ENCODE measurements at places on chromosomes 13 and 19.
A peak's percentile ranks its signal among the peaks of the same experiment; 100 is the strongest.

- DNase-seq = no peak
Measured at GRCh38 chr13:32501064-32501463, 37.5 kb downstream of the N4BP2L2 start.

GRCh38 chr13:38830442-38831045 lies 143.7 kb downstream of the FREM2 start:
- DNase-seq = no peak

DNA sequence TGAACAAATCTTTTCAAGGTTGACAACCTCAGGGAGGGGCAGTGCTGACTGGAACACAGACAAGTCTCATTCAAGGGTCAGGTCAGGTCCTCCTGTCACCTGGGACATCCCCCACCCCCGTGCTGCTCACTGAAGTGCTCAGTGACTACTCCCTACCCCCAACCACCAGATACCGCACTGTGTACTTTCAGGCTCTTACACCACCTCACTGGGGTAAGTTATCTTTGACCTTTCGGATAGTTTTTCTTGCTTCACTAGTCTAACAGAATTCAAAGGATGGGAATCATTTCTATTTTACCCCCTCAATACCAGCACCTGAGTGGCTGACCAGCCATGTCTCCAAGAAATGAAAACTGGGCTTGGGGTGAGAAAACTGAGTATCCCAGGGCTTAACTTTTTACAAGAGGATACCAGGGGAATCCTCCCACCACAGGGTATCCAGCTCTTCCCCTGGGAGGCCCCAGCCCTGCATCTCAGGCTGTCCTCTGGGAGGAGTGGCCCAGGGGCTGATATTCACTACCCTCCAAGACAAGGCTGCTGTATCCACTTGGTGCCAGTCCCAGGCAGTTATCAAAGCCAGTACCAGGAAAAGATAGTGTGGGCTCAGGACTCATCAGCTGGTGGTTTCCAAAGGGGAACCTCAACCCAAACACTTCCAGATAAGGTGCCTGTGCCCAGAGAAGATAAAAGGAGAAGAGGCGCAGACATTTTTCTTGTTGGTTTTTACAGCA lies 2.1 kb downstream of the ZNF563 start:
- no peak for DNase-seq

- DNase-seq = no peak
Measured at GRCh38 chr19:13866463-13867046, 10.4 kb upstream of the NANOS3 start.

- no peak for DNase-seq
Measured at GRCh38 chr19:14510311-14511228, 7.6 kb downstream of the DNAJB1 start.

- DNase-seq = no peak
Measured at GRCh38 chr13:92941167-92941566, 285.4 kb upstream of the GPC6 start.

- no peak for DNase-seq
Measured at GRCh38 chr13:112574834-112575613, 12.9 kb downstream of the TUBGCP3 start.

DNA sequence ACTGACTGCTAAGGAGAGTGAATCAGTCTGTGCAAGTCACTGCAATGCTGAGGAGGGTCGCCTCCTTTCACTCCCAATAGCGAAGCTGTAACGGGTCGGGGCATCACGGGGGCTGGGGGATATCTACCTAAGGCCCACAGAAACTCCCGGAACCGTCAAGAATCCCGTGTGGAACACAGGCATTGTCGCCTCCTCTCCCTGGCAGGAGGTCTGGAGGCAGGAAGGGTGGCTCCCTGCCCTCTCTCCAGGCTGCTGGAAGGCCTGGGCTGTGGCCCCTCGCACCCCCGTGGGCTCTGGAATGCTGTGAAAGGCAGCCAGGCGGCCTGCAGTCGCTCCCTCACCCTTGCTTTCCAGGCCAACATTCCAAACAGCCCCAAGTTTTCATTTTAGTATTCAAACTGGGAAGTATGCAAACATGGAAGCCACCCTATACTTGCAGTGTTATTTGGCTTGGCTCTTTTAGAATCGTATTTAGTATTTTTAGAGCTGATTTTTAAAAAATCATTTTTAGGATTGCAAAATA lies 109.4 kb downstream of the CRYL1 start:
- no peak for DNase-seq

GRCh38 chr13:110540871-110541525 lies 20.5 kb downstream of the RAB20 start:
- DNase-seq = no peak

- no peak for DNase-seq
Measured at GRCh38 chr19:43674596-43674995, 4.6 kb upstream of the PLAUR start.

DNA sequence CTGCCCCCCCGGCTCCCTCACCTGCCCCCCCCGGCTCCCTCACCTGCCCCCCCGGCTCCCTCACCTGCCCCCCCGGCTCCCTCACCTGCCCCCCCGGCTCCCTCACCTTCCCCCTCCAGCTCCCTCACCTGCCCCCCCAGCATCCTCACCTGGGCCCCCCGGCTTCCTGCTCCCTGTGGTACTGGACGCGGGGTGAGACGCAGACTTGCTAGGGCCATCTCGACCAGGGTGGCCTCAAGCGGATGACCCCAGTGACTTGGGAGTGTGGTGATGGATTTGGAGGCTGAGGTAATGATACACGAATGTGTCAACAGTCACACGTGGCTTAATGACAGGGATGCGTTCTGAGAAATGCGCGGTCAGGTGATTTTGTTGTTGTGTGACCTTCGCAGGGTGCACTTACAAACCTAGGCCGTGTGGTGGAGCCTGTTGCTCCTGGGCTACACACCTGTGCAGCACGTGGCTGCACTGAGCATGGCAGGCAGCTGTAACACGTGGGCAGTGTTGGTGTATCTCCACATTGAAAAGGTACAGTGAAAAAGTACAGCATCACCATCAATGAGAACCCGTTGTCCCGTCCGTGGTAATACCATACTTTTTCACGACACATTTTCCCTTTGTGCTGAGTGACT lies 197.8 kb downstream of the TEX29 start:
- DNase-seq = no peak

DNA sequence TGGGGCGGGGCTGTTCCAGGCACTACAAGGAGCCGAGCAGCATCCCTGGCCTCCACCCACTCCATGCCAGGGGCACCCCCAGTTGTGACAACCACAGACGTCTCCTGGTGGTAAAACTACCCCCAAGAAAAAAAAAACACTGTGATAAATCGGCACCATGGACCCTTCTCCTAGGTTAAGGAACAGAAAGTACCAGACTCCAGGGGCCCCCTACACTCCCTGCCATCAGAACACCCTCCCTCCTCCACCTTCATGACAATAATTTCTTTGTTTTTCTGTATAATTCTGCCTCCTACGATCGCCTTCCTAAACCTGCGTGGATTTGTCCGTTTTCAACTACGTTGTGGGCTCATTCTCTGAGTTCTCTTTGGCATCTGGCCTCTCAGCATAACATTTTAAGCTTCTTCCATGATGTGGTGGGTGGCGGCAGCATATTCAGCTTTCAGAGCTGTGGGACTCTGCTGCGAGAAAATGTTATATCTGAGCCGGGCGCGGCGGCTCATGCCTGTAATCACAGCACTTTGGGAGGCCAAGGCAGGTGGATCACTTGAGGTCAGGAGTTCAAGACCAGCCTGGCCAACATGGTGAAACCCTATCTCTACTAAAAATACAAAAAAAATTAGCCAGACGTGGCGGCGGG lies 8.6 kb downstream of the TLE2 start:
- no peak for DNase-seq

- DNase-seq = peak; percentile 63
Measured at GRCh38 chr19:43784981-43785808, 4.4 kb upstream of the KCNN4 start.

DNA sequence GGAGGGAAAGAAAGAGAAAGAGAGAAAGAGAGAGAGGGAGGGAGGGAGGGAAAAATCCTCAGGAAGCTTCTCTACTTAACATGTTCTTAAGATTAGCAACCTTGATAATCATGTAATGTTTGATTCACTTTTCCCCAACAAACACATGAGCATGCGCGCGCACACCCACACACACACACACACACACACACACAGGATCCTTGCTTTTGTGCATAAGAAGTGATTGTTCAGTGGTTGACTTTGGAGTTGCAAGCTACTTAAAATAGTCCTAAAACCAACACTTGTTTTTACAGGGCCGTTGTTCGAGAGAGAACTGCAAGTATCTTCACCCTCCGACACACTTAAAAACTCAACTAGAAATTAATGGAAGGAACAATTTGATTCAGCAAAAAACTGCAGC lies 100.0 kb upstream of the RAP2A start:
- DNase-seq = no peak

GRCh38 chr19:35449359-35450043 lies 1.4 kb downstream of the FFAR2 start:
- no peak for DNase-seq

GRCh38 chr19:54429176-54429495 lies 13.9 kb downstream of the TTYH1 start:
- no peak for DNase-seq

- DNase-seq = no peak
Measured at GRCh38 chr19:18421371-18421959, 2.3 kb downstream of the SSBP4 start.

DNA sequence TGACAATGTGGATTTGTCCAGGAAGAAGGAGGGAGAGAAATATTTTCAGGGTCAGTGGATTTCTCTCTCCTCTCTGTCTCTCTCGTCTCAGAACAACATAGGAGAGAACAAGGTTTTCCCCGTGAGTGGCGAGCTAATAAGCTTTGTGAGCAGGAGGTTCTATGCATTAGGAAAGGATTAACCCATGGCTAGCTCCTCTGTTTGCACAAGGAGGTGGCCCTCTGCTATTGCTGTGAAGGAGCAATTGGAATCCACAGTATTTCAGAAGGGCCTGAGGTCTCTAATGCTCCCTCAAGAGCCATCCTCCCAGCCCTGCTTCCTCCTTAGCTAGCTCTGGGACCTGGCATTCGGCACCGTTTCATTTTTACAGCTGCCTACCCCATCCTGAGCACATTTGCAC lies 288.9 kb upstream of the MAB21L1 start:
- DNase-seq = no peak

- no peak for DNase-seq
Measured at GRCh38 chr13:110518571-110518970, 43.0 kb downstream of the RAB20 start.

DNA sequence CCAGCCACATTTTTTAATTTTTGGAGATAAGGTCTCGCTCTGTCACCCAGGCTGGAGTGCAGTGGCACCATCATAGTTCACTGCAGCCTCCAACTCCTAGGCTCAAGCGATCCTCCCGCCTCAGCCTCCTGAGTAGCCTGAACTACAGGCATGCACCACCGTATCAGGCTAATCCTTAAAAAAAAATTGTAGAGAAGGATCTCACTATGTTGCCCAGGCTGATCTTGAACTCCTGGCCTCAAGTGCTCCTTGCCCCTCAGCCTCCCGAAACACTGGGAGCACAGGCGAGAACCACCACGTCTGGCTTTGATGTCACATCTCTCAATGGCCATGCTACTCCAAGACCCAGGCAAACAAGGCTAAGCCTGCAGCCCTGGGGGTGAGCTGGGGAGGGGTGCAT lies 21.2 kb downstream of the PRKCSH start:
- no peak for DNase-seq

DNA sequence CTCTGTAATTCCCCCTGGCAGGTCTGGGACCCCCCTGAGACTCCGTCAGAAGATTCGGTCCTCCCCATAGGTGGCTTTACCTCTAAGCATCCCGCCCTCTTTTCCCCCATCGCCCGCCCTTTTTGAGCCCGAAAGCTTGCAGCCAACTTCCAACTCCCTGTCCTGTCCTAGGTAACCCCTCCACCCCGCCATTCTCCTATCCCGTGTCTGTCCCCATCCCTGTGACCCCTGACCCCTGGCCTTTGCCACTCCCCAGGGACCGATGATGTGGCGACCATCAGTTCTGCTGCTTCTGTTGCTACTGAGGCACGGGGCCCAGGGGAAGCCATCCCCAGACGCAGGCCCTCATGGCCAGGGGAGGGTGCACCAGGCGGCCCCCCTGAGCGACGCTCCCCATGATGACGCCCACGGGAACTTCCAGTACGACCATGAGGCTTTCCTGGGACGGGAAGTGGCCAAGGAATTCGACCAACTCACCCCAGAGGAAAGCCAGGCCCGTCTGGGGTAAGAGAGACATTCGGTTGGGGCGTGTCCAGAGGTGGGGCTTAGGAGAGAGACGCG lies 488 bp downstream of the RCN3 start:
- DNase-seq = no peak

GRCh38 chr19:18062028-18062427 lies 24.7 kb downstream of the IL12RB1 start:
- DNase-seq = no peak

DNA sequence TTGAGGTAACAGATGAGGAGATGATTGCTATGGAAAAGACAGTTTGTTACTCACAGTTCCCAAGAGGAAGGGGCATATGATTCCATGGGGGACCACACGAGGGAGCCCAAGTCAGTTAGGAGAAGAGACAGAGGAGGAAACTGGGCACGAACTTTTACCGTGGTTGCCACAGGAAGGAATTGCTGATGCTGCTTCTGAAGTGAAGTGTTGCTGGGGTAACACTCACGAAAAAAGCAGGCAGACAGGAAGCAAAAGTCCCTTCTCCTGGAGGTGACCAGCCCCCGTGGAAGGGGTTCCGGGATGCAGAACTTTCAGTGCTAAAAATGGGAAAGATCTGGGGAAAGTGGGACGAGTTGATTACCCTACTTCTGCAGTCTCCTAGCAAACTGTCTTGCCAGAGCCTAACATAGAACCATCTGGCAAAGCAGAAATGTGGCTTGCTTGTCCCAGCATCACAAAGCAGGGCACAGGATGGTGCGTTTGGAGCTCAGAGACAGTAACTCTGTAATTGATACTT lies 35.4 kb upstream of the MAP3K10 start:
- DNase-seq = no peak

DNA sequence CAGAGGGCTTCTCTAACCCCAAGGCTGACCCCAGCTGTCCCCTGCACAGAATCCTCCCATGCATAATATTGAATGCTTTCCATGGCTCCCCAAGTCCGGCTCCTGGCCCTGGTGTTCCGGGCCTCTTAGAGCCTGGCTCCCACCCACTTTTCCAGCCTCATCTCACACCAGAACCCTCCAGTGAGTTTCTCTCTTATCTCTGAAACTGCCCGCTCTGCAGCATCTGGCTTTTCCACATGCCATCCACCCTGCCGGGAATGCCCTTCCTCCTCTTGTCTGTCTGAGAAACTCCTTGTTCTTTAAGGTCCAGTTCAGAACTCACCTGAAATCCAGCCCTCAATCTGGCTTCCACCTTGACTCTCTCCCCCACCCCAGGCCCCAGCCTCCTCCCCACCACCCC lies 6.8 kb downstream of the SYNGR4 start:
- DNase-seq = no peak

GRCh38 chr13:106986687-106987426 lies 418.9 kb upstream of the ARGLU1 start:
- DNase-seq = no peak

DNA sequence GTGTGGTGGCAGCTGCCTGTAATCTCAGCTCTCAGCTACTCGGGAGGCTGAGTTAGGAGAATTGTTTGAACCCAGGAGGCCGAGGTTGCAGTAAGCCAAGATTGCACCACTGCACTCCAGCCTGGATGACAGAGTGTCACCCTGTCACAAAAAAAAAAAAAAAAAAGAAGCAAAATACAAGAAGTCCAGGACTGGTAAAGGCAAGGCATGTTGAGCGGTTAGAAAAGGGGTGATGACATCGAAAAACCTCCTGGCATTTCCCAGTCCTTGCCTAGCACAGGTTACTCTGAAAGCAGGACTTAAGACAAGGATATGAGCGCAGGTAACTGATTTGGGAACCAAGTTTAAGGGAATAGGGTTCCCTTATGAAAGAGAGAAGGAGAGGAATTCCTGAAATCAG lies 2.5 kb upstream of the LILRB4 start:
- DNase-seq = no peak

All from glutamatergic neuron (in vitro differentiated cells).